ENCODE measurements at places on chromosomes 11 and 22. TPM values are rescaled to one million over a fixed set of nuclear protein-coding genes. Genes with fewer than 3 reads are reported as not detected.

GRCh38 chr22:46536537-46537224 is 739 bp downstream of the CELSR1 start:
- no peak for DNase-seq

Gene PIWIL4
- total RNA-seq: 0.86 TPM

- DNase-seq: no peak
These were observed 558.7 kb downstream of the BRD1 start for GRCh38 chr22:49268924-49269323.

- DNase-seq: peak; percentile 92
These were observed 33.5 kb downstream of the NFRKB start for GRCh38 chr11:129861702-129862522.

Gene TMEM126A
- total RNA-seq: 39.9 TPM

Gene HMGXB4
- 22.5 TPM for total RNA-seq

Gene LRP5
- 28.3 TPM for total RNA-seq

DNA sequence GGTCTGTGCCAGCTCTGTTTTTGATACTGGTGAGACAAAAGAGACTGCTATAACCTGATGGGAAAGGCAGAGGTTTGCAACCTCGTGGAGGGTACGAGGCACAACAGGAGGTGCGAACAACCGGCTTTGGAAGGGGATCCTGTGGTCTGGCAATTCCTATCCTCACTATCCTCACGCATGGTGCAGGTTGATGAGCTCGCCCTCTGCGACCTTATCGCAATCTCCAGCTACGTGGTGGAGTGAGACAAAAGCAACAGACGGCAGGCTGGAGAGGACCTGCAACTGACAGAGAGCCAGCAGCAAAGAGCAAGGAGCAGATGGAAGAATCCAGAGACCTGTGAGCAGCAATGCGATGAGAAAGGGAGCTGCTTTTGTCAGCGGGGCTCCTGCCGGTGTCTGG is 47.3 kb upstream of the TSKU start:
- DNase-seq: no peak

- peak; percentile 13 for DNase-seq
These were observed 56.7 kb downstream of the PPP6R2 start for GRCh38 chr22:50399751-50400331.

DNA sequence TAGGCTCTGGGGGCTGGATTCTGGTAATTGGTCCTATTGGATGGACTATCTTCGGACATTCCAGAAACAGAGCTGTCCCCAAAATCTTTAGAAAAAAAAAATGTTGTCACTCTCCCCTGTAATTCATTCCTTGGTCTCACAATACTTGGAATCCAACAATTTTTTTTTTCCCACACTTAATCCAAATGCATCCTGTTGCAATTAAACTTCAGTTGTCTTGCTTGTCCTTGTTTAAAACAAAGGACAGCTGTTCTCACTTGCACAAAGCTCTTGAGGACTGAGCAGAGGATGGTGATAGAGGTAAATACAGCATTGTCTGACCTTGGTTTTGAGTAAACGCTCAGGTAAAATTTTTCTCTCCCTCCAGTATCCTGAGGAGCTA is 75.3 kb downstream of the SC5D start:
- no peak for DNase-seq

GRCh38 chr11:27700351-27701301 is at the start of gene BDNF:
TSS of gene BDNF (minus strand) at chr11:27700455. CDS start at chr11:27658564, 41,891 bp downstream.
- DNase-seq: peak; percentile 55

Gene PKNOX2
- total RNA-seq: 2.9 TPM

DNA sequence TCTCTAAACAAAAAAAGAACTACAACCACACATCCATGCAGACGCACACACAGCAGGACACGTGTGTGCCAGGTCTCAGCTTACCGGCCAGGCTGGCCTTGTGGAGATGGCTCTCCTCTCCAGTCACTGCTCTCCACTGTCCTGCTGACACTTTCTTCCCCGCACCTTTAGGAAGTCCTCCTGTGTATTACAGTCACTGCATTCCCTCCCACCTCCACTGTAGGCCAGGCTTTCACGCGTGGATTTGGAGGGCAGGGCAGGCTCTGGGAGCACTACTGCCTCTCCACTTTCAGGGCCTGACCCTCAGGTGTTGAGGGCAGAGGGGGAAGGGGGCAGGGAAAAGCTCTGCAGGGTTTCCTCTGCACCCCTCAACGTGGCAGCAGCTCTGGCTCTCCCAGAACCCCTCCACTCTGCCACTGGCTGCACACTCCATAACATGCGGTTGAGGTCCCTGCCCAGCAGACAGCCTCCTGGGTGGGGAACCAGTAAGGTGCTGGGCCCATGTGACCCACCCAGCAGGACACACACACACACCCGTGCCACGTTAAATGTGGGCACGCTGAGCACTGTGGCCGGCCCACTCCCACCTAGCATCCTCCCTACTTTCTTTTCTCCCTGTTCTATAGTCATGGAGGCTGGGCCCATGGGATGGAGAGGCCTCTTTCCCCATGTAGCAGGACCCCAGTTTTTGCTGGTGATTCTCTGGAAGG is 107.0 kb upstream of the PITPNB start:
- DNase-seq: no peak

Gene SAC3D1
- total RNA-seq: 13.5 TPM

- no peak for DNase-seq
These were observed 204.4 kb downstream of the FAM76B start for GRCh38 chr11:95585069-95585751.

DNA sequence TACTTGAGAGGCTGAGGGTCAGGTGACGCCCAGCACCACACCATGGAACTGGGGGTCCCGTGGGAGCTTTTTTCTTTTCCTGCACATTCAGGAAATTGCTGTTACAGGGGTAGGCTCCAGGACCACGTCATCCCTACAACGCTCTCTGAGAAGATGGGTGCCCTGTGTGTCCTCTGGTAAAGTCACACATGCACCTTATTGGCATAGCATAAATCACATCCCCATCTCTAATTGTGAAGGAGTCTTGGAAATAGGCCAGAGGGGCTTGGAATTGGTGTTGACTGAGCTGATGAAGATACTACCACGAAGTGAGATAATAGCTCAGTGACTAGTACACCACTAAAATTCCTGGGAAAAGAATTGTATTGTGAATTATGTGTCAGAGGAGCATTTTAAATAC is 57.6 kb downstream of the TNRC6B start:
- DNase-seq: no peak

- no peak for DNase-seq
These were observed 70.2 kb downstream of the PHF21A start for GRCh38 chr11:46051102-46051501.

DNA sequence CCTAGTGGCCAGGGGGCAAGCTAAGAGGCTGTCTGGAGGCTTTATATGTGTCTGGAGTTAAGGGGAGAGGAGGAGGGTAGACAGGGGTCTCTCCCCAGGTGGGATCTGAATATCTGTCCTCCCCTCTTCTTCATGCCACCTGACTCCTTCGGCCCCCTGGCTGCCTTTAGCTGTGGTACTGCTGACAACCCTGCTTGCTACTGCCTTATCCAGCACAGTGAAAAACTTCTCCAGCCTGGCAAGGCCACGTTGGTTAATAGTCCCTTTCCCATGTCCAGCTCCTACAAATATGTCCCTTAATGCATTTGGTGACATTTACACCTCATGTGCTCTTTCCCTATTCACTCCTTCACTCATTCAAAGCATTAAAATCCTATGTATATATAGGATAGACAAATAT is 42.4 kb upstream of the NNMT start:
- DNase-seq: no peak

DNA sequence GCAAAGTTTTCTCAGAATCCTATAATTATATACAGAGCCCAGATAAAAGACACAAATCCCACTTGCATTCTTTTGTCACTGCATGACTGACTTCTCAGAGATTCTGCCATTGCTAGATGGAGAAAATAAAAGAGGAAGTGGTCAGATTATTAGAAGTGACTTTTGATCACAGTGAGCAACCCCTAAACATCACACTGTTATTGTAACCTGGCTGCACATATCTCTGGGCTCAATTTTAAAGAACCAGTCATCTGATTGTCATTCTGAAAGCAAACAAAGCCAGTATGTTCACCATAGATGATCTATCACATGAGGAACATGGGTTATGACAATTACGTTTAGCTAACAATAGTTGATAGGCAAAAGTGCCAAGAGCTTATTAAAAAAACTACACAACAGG is 47.8 kb downstream of the COPB1 start:
- no peak for DNase-seq

- no peak for DNase-seq
These were observed 4.2 kb downstream of the CAPN1 start for GRCh38 chr11:65185869-65186341.

Gene SYT13
- not detected for total RNA-seq

GRCh38 chr11:110447897-110448745 is 18.4 kb downstream of the FDX1 start:
- DNase-seq: no peak

All from fibroblast of villous mesenchyme (primary cell).